ENCODE measurements at places on chromosomes 1 and 21.

- DNase-seq: no peak
These were observed 315.6 kb downstream of the NFIA start for GRCh38 chr1:61397935-61398334.

DNA sequence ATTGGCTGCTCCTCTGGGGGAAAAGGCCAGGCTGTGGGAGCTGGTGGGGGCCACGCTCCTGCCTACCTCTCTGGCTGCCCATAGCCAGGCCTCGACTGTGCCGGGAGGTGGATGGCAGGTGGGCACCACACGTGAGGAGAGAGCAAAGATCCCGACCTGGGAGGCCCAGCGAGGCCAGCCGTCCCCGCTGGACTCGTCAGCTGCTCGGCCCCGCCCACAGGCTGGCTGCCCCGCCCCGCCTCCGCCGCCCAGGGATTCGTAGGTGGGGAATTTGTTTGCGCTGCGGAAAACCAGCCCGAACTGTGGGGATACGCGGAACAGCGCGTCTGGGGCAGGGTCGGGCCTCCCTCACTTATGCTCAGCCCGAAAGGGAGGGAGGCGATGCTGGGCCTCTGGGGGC lies 31.7 kb downstream of the TP73 start:
- no peak for DNase-seq

- no peak for DNase-seq
These were observed 11.8 kb downstream of the TP73 start for GRCh38 chr1:3663999-3664699.

GRCh38 chr21:29359718-29360117 lies 61.0 kb downstream of the BACH1 start:
- no peak for DNase-seq

- DNase-seq: no peak
These were observed 81.2 kb downstream of the SMYD3 start for GRCh38 chr1:246425895-246426294.

DNA sequence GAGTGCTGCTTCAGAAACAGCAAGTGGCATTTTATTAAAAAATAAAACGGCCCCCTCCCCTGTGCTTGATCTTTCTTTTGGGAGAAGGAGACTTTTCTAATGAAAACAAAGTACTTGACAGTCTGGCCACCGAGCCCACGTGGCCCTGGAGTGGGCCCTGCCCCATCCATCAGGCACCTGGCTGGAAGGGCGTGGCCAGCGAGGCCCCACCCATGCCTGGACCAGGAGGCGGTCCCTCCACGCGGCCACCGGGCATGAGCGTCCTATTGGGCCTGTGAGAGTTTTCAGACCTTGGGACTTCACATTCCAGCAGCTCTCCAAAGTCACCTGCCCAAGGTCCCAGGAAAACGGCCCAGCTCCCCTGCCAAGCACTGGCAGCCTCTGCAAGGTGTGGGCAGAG lies 144.7 kb downstream of the CASZ1 start:
- no peak for DNase-seq

DNA sequence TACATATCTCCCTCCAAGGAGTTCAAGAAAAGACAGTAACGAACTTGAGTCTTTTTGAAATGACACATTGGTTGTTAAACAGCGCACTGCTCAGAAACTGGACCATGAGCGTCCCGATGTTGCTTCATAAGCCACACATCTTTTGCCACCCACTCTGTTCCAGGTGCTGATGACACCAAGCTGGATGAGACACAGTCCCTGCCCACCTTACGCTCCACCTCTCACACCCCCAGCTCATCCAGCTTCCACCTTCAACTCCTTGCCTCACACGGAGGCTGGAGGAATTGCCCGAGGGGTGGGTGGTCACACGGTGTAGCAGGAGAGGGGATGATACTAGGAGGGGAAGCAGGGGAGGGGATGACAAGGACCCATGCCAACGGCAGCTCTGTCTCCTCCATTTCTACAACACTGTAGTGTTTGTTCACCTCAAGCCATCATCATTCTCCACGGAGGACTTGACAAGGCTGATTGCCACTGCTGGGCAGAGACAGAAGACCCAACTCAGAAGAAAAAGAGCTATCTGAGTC lies 148.5 kb upstream of the TNR start:
- DNase-seq: no peak

GRCh38 chr1:78040484-78041089 lies 5.2 kb upstream of the GIPC2 start:
- no peak for DNase-seq

- no peak for DNase-seq
These were observed 253.5 kb upstream of the ADAMTS5 start for GRCh38 chr21:27220416-27220815.

DNA sequence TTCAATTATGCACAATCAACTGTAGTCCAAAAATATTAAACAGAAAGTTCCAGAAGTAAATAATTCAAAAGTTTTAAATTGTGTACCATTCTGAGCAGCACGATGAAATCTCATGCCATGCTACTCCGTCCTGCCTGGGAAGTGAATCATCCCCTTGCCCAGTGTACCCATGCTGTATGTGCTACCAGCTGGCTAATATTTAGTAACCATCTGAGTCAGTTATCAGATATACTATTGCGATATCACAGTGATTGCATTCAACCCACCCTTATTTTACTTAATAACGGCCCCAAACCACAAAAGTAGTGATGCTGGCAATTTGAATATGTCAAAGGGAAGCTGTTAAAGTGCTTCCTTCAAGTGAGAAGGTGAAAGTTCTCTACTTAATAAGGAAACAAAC lies 56.2 kb downstream of the EVI5 start:
- no peak for DNase-seq

DNA sequence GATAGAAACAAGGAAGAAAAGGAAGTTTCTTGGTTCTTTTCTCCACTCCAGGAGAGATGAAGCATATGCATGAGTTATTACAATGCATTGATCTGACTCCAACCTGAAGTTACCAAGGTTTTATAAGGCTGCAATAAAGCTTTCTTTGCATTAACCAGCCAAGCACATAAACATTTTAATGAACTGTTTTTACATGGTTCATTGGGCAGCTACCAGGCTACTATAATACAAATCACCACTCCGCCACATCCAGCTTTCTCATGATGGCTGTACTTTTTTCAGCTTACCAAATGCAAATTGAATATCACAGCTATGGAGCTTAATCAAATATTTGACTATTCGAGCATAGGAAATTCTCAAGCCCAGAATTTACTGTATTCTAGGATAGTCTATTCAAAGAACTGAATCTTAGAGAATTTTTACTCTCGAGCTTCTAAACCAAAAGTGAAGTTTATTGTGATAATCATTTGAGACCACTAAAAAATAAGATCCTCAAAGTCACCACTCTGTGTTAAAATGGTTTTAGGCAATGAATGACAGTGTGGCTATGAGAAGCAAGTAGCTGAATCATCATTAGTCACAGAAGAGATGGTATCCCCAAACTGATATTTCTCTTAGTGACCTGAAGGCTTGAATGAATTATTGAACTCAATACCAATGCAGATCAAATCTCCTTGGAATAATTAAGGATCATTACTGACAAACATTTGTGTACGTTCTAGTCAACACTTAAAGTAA lies 58.6 kb upstream of the ZNF281 start:
- DNase-seq: no peak

DNA sequence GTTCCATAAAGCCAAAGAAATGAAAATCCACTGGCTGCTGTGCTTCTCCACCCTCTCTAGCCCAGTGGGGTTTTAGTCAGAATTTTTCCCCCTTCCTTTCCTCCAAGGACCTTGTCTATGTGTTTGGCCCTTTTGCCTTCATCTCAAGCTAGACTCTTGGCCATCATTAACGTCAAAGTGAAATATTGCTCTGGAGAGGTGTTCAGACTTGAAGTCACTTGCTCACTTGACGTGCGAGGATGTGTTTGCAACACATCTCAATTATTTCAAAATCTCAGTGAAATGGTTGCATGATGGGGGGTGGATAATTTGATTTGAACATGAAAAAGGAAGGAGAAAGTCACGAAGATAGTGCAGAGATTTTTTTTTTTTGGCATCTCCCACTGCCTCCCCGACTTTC lies 13.6 kb downstream of the EVA1C start:
- DNase-seq: no peak

- no peak for DNase-seq
These were observed 25.3 kb downstream of the CACNA1E start for GRCh38 chr1:181508486-181509165.

- DNase-seq: no peak
These were observed 24.8 kb upstream of the OR2B11 start for GRCh38 chr1:247482747-247483146.

DNA sequence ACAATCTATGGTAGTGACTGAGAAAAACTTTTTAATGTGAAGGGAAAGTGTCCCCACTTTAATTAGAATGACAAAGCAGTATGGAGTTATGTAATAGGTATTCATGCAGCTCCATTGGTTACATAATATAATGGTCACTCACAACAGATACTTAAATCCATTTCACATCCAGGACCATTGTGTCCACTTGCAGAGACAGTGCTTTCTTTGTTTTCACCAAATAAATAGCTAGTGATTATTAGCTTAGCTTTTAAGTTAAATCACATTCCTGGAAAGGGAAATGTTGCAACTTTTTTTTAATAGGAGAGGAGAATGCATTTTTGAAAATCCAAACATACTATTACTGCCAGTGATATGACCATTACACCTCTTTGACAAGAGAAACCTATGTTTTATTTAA lies 22.9 kb downstream of the RGL1 start:
- DNase-seq: no peak

GRCh38 chr1:154751690-154752089 lies 118.4 kb downstream of the KCNN3 start:
- DNase-seq: no peak

GRCh38 chr1:96515925-96516324 lies 205.7 kb upstream of the PTBP2 start:
- DNase-seq: no peak

DNA sequence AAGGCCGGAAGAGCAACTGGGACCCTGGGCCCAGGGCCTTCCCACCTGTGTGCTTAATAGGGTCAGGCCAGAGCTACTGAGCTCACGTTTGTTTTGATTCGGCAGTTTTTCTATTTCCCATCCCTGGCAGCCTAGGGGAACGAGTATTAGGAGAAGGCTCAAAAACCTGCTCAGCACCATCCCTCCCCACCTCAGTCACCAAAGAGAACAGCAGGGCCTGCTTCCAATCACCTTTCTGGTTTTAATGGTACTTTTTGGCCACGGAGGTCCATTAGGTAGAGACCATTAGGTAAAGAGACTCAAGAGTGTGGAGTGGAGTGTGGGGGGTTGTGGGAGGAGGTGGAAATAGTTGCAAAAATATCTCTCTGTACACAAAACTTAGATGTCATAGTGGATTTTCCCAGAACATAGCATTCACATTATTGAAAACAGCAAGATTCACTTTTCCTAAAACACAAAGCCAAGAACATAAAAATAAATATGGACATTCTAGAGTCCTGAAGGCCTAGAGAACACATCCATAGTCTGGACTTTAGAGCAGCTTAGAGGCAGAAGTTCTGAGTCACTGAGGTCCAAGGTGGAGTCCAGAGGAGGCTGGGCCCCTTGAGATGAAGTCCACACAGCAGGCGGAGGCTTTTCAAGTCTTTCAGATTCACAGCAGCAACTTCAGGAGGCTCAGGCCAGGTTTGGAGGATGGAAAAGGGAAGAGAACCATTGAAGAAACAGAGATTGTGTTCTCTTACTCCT lies 19.5 kb downstream of the NUAK2 start:
- DNase-seq: no peak

DNA sequence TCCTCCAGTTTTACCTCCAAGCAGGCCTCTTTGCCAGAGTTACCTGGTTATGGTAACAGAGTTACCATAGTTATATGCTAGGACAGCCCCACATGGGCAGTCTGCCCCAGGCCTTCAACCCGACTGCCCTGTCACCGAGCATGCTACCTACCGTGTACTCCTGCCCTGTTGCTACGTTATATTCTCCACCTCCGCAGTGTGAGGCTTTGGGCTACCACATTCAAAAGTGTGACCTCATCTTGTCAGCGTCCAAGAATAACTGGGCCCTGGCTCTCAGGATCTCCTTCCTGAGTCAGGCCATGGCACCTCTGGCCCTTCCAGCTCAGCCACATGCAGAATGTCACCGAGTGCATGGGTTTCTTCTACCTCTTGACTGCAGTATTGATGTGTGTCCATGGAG lies 8.9 kb downstream of the MAPKAPK2 start:
- DNase-seq: no peak

DNA sequence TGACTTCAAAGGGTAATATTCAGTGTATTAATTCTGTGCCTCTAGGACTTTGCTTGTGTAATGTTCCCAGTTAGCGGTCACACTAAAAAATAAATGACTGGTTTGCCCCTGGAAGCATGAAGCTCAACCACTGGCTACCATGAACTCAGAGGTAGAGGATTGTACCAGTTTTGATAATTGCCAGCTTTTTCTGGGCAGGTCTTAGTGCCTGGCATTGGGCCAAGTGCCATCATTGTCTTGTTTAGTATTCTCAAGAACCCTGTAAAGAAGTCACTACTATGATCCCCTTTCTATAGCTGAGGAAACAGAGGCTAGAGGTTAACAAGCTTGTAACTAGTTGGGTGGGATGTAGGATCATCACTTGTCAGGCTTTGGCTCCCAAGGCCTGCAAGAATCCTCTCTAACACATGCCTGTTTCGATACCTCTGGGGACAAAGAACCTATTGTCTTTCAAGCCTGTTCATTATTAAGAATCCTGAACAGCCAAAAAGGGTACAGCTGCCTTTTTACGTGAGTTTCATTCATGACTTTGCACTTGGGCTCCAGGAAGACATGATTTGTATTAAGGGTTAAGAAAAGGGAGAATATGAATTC lies 121.9 kb upstream of the JUN start:
- no peak for DNase-seq

DNA sequence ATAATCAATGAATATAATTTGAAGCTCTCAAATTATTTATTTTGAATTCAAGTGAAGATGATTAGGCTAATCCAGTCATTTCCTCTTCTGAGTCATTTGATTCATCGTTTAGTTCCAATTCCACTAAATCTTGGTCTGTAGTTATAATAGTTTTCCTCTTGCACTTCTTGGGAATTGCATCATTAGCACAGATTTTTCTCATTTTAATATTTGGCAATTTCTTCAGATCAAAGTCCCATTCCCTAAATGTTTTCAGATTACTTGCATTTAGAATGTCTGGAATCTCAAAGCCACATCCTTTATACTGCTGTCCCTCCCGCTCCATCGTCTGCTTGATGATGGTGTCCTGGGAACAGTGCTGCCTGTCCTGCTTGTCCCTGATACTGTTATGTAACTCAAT lies 43.5 kb downstream of the MAST2 start:
- no peak for DNase-seq

- DNase-seq: no peak
These were observed 84.5 kb upstream of the C1orf21 start for GRCh38 chr1:184302346-184302745.

DNA sequence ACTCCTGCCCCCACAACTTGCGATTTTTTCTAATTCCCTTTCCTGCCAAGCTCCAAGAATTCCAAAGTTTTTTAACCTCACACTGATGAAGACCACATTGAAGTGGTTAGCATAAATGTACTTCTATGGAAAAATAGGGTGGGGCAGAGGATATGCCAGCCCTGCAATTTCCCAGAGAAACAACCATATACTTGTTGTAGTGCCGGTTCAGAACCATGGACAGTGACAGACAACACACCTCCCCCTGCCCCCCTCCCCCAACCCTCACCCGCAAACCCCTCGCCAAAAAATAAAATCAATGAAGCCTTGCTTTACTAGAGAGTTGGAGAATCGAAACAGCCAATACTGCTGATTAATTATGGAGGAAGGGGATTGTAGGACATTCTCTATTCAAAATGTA lies 109.5 kb upstream of the GRIK3 start:
- DNase-seq: no peak
